Right renal pelvis (tissue), 4 donors: ENCODE measurements at places on chromosomes 5 and 9. TPM values are rescaled to one million over a fixed set of nuclear protein-coding genes. Genes with fewer than 3 reads are reported as not detected.

The ASPN gene
- polyA plus RNA-seq = 25.1 TPM

The FAM163B gene
- not detected for polyA plus RNA-seq

The DMRT3 gene
- polyA plus RNA-seq = 1.6 TPM

The CDH6 gene
- 50.5 TPM for polyA plus RNA-seq

- DNase-seq = no peak
Measured at GRCh38 chr9:107874591-107875369, 385.2 kb upstream of the KLF4 start.

- DNase-seq = no peak
Measured at GRCh38 chr5:148027505-148027904, 36.3 kb upstream of the SPINK5 start.

DNA sequence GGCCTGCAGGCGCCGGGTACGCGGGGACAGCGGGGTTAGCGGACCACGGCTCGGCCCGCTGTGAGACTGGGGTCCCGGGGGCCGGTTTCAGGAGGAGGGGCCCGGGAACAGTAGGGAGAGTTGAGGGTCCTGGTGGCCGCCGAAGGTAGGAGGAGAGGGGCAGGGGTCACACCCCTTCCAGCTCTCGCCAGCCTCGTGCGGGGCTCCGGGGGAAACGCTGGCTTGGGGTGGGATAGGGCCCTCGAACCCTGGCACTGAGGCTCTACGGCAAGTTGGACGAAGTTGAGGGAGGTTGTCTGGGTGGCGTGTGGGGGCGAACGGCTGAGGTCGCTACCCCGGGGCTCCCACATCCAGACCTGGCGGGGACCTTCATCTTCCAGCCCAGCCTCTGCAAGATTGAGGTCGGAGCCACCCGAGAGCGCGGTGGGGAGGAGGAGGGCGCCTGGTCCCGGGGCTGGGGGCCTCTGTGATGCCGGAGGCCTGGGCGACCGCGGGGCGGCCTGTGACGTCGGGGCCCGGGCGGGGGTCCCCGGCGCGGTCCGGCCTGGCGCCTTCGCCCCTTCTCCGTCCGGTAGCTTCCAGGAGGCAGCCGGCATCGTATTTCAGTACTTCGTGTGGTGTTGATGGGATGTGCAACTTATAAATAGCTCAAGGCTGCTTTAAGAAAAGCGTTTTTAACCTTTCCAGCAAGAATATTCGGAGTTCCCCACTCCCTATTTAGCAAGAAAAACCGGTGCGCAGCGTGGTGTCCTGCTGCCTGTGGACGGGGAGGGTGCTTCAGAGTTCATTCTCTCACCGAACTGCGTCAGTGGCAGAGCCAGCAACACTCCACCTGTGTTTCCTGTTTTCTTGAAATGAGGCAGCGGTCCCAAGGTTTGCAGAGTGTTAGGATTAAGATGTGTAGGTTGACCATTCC, 902 bp downstream of the HABP4 start:
- no peak for DNase-seq
